ENCODE measurements at places on chromosomes 5 and 9. TPM values are rescaled to one million over a fixed set of nuclear protein-coding genes. Genes with fewer than 3 reads are reported as not detected.

DNA sequence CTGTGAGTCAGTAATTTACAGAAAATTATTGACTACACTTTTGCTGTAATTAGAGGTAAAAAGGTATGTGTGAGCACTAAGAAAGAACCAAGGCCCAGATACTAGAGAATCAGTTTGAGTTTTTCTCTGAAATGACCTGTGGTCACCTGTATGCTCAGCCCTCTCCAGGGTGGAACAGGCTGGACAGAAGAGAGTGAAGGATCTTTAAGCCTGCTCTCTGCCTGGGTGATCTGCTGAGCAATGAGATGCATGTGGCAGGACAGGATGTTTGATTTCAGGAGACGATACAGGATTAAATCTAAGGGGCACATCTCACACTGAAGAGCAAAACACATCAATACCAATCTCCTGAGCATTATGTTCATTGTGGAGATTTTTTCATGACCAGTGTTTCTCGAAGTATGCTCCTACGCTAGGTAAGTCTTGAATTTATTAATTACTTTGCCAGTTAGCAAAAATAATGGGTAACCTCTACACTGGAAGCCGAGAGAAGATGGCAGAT lies 25.5 kb downstream of the HMGCR start:
- H3K36me3 ChIP-seq = peaks cover 16% of the 10 kb centered on the region
- H3K4me3 ChIP-seq = no peak overlapping the region
- H3K4me1 ChIP-seq = peaks cover 6% of the 10 kb centered on the region
- H3K27ac ChIP-seq = no peak overlapping the region

DNA sequence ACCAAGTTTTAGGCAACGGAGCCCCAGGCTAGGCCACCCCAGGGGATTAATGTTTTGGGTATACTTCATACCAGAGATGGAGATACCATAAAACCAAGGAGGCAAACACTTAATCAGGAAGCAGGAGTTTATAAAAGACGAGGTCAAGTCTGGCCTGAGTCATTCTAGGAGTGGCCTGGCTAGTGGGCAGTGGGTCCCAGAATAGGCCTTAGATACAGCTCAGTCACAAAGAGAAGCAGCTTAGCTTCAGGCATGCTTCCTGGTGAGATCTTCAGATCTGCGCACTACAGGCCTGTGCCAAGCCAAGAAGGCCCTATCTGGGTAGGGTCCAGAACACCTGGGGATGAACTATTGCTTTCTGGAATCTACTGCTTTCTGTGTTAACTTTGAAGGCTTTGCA lies 20.6 kb upstream of the NR5A1 start:
- H3K27me3 ChIP-seq = no peaks in the 10 kb centered on the region
- H3K4me3 ChIP-seq = no peak overlapping the region
- no peak overlapping the region for H3K27ac ChIP-seq

DNA sequence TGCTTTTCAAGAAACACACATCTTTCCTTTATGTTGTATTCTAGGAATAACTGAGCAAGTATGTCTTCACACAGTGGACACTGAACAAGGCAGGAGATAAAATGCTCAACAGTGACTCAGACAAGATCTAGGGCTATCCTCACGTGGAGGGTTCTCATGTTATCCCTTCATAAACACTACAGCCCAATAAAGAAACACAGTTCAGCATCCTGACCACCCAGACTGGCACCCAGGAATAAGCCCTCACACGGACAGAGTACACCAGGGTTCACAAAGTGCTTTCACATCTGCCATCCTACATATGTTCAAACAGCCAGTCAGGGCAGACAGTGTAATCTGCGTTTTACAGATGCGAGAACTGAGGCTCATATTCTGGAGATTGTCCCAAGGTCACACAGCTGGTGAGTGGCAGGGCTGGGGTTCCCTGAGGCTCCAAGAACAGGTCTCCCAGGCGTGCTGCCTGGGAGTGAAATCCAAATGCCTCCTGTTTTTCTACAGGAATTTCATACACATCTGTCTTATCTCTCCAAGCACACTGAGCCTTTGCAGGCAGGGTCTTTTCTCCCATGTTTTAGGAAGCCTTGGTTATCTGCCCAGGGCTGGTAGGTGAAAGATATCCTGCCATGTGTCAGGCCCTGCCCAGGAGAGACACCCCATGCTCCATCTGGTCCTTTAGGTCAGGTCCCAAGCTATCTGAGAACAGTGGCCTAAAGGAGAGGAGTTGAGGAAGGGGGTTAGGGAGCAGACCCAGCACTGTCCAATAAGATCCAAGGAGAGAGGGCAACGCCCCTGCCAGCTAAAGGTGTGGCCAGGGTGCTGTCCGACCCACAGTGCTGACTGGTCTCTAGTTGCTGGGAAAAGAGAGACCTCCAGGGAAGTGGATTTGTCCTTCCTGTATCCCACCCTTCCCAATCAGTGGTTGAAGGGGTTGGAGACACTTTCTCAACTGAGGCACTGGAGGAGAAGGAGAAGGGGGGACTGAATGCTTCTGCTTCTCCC lies 47.9 kb upstream of the XPA start:
- peaks cover 49% of the 10 kb centered on the region for H3K27me3 ChIP-seq
- peaks cover 8% of the 10 kb centered on the region for H3K4me1 ChIP-seq
- H3K4me3 ChIP-seq = no peak overlapping the region
- DNase-seq = peak; percentile 12

GRCh38 chr9:73841018-73841417 lies 656.1 kb upstream of the RORB start:
- no peak overlapping the region for H3K27ac ChIP-seq
- no peaks in the 10 kb centered on the region for H3K27me3 ChIP-seq
- no peak for DNase-seq
- H3K36me3 ChIP-seq = no peaks in the 10 kb centered on the region

GRCh38 chr5:60598424-60598823 lies 101.5 kb downstream of the DEPDC1B start:
- peaks cover 11% of the 10 kb centered on the region for H3K4me1 ChIP-seq
- DNase-seq = no peak
- H3K36me3 ChIP-seq = no peaks in the 10 kb centered on the region
- no peaks in the 10 kb centered on the region for H3K27me3 ChIP-seq
- no peak overlapping the region for H3K27ac ChIP-seq
- no peak overlapping the region for H3K4me3 ChIP-seq

- peaks cover 10% of the 10 kb centered on the region for H3K36me3 ChIP-seq
- H3K4me1 ChIP-seq = peaks cover 69% of the 10 kb centered on the region
- H3K27ac ChIP-seq = no peak overlapping the region
- DNase-seq = no peak
Measured at GRCh38 chr9:99133145-99133544, 28.2 kb downstream of the TGFBR1 start.

- H3K36me3 ChIP-seq = peaks cover 38% of the 10 kb centered on the region
- H3K27ac ChIP-seq = peak overlapping the region; percentile 87
- peak overlapping the region; percentile 94 for H3K4me3 ChIP-seq
- H3K27me3 ChIP-seq = no peaks in the 10 kb centered on the region
- H3K4me1 ChIP-seq = peaks cover 51% of the 10 kb centered on the region
Measured at GRCh38 chr9:127977884-127978647, 2.7 kb downstream of the EEIG1 start.

DNA sequence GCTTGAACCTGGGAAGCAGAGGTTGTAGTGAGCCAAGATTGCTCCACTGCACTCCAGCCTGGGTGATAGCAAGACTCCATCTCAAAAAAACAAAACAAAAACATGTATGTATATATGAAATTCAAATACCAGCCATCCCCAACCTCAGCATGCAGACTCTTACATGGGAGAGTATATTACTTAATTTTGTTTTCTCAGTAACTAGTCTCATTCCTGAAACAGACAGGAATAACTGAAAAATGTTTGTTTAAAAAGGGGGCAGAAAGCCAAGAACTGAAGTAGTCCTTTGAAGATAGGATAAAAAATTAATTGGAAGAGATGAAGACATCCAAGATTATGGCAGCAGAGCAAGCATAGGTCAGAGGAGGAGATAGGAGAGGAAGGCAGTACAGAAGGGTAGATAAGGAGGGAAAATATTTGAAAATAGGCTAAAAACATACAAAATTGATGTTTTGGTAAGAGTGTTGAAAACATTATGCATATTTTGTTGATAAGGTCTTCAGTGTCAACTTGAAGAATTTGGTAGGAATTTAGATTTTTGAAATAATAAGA lies 309.9 kb downstream of the MAT2B start:
- no peak overlapping the region for H3K4me3 ChIP-seq
- DNase-seq = no peak
- H3K36me3 ChIP-seq = no peaks in the 10 kb centered on the region
- H3K4me1 ChIP-seq = no peaks in the 10 kb centered on the region
- no peaks in the 10 kb centered on the region for H3K27me3 ChIP-seq

GRCh38 chr5:159835548-159835947 lies 80.7 kb upstream of the ADRA1B start:
- H3K36me3 ChIP-seq = no peaks in the 10 kb centered on the region
- no peaks in the 10 kb centered on the region for H3K4me1 ChIP-seq
- H3K27me3 ChIP-seq = peaks cover 13% of the 10 kb centered on the region
- H3K27ac ChIP-seq = no peak overlapping the region

- H3K36me3 ChIP-seq = no peaks in the 10 kb centered on the region
- no peak overlapping the region for H3K4me3 ChIP-seq
- H3K27ac ChIP-seq = no peak overlapping the region
- H3K4me1 ChIP-seq = no peaks in the 10 kb centered on the region
- no peaks in the 10 kb centered on the region for H3K27me3 ChIP-seq
Measured at GRCh38 chr9:107049046-107049802, 186.3 kb downstream of the ZNF462 start.

GRCh38 chr5:76819851-76820525 lies 1.2 kb downstream of the F2RL1 start:
- H3K4me3 ChIP-seq = peak overlapping the region; percentile 80
- no peak overlapping the region for H3K27ac ChIP-seq
- H3K4me1 ChIP-seq = peaks cover 16% of the 10 kb centered on the region
- peaks cover 11% of the 10 kb centered on the region for H3K27me3 ChIP-seq
- no peak for DNase-seq
- H3K36me3 ChIP-seq = peaks cover 2% of the 10 kb centered on the region

DNA sequence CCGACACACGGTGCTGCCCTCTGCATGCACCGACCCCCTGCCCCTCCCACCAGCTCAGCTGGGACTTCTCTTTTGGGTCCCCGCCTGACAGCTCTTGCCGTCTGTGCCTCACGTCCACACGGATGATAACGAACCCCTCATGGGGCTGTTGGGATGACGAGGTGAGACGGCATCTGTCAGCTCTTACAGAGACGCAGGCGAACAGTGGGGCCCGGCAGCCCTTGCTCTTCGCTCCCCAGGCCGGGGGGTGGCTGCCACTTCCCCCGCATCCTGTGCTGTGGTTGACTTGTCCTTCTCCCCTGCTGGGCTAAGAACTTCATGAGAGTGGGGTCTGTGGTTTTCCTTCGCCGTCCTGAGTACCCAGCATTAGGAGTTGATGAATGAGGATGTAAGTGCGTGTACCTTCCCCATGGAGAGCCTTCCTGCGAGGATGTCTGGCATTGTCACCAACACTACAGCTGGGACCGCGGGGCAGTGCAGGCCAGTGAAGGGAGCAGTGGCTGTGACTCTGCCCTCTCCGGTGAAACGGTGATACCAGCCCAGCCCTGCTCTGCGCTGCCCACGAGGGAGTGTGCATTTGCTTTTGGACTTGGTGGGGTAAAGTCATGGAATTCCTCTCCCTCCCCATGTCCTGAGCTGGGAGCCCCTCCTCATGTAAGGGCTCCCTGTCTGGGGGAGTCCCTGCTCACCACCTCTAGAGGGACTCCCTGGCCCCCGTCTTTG lies 23.2 kb downstream of the HK3 start:
- H3K27ac ChIP-seq = no peak overlapping the region
- peaks cover 23% of the 10 kb centered on the region for H3K27me3 ChIP-seq
- H3K36me3 ChIP-seq = no peaks in the 10 kb centered on the region
- DNase-seq = peak; percentile 14
- peaks cover 7% of the 10 kb centered on the region for H3K4me1 ChIP-seq
- no peak overlapping the region for H3K4me3 ChIP-seq

- H3K4me1 ChIP-seq = peaks cover 3% of the 10 kb centered on the region
- no peak overlapping the region for H3K27ac ChIP-seq
- DNase-seq = no peak
- no peaks in the 10 kb centered on the region for H3K36me3 ChIP-seq
Measured at GRCh38 chr9:121637713-121638220, 13.7 kb upstream of the DAB2IP start.

DNA sequence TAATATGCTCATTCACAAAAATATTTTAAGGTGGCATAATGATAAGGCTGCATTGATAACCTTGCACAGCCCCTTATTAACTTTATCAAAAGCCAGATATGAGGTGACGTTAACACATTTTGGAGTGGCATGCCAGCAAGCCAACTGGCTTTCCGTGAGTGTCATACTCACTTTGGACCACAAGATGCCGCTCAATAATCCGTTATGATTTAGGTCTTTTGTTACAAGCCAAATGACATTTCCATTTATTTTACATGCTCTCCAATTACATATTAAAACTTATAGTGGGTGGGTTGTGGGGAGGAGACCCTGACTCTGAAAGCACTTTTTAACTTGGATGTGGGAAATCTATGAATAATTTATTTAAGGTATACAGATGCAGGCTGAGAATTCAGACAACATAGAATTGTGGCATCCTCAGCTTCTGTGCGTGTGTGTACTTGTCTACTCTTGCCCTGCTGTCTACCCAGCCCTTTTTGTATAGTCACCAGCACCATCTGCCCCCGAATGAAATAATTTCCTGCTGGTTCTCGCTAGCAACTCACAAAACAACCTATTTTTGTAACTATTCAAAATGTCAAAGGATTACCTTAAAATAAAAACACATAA lies 305.1 kb downstream of the PSAT1 start:
- H3K4me1 ChIP-seq = no peaks in the 10 kb centered on the region
- H3K27ac ChIP-seq = no peak overlapping the region
- peaks cover 3% of the 10 kb centered on the region for H3K27me3 ChIP-seq
- no peaks in the 10 kb centered on the region for H3K36me3 ChIP-seq
- DNase-seq = peak; percentile 45

DNA sequence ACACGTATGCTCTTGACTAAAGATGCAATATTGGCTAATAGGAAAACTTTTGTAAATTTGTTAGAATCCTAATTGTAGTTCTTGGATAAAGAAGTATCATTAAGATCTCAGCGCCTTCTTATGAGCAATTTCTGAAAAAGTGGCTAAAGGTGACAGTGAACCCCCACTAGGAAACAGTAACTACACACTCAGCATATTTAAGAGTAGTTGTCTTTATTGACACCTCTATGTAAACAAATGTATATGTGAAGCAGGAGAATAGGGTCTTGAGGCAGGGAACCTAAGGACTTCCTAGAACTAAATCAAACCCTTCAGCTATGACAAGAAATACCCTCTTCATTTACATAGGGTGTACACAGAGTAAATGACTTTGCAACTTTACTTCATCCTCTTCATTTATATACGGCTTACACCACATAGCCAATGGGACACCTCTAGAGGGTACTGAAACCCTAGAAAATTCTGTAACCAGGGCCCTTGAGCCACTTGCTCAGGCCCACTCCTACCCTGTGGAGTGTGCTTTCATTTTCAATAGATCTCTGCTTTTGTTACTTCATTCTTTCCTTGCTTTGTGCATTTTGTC lies 2.8 kb downstream of the NIPSNAP3A start:
- peaks cover 12% of the 10 kb centered on the region for H3K36me3 ChIP-seq
- H3K4me3 ChIP-seq = no peak overlapping the region
- DNase-seq = no peak
- H3K27ac ChIP-seq = no peak overlapping the region
- H3K27me3 ChIP-seq = no peaks in the 10 kb centered on the region

Gene OMD
- not detected for total RNA-seq

Gene KLHL3
- 1.7 TPM for total RNA-seq

Measured in activated naive CD4-positive, alpha-beta T cell treated with anti-CD3 and anti-CD28 coated beads for 36 hours (primary cell).